Stimulated activated CD8-positive, alpha-beta memory T cell treated with anti-CD3 and anti-CD28 coated beads, Interleukin-15, amount 100 ng/mL, for 48 hours (primary cell): ENCODE measurements at places on chromosomes 7 and 10.
A peak's percentile ranks its signal among the peaks of the same experiment; 100 is the strongest.

DNA sequence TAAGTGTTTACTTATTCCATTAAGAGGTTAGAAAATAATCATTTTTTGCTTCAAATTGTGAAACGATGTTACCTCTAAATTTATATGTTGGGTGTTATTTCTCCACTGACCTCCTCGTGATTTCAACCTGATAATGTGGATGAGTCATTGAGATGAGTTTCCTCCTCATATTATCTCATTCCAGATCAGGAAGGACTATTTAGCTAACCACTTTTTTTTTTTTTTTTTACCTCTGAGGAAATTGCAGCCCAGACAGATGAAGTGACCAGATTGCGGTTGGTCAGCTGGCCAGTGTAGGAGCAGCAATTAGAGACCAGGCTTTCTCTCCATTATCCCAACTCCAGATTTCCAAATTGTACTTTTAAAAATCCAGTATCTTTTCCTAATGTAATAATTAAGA is 248.7 kb downstream of the FZD1 start:
- DNase-seq: no peak

- DNase-seq: no peak
These were observed 293.2 kb downstream of the GRID1 start for GRCh38 chr10:86073199-86073977.

DNA sequence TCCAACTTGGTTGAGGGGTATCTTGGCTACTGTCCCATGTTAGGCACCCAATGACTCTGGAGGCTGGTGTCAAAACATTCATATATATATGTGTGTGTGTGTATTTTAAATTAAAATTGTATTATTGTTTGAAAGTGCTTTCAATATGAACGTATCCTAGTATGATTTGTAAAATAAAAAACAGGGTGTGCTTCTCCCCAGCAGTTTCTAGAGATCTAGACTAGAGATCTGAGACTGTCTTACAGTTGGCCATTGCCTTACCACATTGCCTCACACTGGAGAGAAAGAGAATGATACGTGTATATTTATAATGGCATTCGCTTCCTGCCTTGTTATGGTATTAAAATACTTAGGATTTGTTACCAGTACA is 1.2 kb downstream of the BAG3 start:
- no peak for DNase-seq

DNA sequence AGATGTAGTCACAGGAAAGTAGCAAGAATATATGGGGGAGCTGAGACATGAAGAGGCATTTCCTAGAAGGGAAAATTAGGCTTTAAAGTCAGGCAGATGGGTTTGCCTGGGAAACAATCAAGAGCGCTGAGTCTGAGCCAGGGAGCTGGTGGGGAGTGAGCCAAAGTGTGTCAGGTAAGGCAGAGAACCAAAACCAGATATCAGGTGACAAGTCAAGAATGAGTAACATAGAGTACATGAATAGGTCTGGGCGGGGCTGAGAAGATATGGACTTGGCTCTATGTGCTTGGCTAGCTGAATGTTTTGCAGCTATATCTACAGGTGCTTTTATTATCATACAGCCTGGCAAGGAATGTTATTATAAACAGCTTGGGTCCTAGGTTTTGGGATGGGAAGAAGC is 49.3 kb downstream of the GPR141 start:
- no peak for DNase-seq

- no peak for DNase-seq
These were observed 26.5 kb upstream of the RHOBTB1 start for GRCh38 chr10:60970526-60970925.

DNA sequence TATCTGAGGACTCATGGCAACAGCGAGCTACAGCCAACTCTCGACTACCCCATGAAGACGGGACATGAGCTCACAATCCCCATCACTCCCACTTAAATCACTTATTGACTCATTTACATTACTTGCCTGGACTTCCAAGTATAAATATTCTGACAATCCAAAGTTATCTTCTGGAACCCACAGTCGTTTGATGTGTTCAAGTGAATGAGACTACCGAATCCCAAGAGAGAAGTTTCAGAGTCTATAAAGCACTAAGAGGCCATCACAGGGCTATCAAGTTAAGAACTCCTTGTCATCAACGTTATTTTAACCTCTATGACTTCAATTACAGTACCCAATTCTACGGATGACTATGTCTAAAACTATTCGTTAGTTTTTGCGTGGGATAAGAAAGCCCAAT is 11.5 kb upstream of the ANAPC16 start:
- DNase-seq: no peak

- no peak for DNase-seq
These were observed 38.2 kb upstream of the BET1 start for GRCh38 chr7:94042381-94042780.

DNA sequence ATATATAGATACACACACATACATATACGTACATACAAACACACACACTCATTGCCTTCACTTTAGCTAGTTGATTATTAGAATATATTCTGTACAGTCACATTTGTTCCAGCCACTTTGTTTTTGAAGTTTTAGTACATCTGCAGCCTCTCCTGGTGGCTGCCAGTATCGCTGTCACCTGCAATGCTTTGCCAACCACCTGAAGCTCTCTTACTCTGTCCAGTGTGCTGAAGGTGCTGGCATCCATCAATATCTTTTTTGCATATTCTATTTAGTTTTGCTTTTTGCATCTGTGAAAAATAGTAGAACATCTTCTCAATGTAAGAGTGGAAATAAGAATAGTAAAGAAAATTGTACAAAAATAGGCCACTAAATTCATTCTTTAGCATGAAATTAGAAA is 388.6 kb downstream of the EXOC4 start:
- no peak for DNase-seq

DNA sequence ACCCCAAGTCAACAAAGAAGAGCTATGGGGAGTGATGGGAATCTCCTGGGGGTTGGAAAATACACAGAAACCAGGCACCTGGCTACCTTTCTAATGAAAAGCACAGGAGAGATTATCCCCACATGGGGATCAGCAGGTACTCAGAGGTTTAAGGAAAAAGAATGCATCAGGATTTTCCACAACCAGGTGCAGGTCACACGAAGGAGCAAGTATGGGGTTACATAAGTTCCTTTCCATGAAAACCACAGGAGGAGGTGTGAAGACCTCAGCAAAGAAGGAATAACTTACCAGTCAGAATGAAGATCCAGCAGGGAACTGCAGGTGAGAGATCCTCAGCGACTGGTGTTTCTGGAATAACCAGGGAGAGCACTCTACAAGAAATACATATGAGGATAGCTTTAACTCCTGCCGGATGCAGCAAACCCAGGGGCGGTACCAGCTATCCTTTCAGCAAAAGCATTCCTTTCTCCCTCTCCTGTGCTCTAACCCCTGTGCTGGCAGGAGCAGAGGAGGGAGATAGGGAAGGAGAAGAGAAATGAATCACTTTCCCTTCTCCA is 116.7 kb upstream of the TMEM106B start:
- DNase-seq: no peak

- DNase-seq: no peak
These were observed 165.1 kb downstream of the TNS3 start for GRCh38 chr7:47416492-47417480.

GRCh38 chr10:128950159-128950915 is 516.7 kb upstream of the MGMT start:
- DNase-seq: no peak

- no peak for DNase-seq
These were observed 116.2 kb upstream of the LAMB4 start for GRCh38 chr7:108246227-108246837.

- DNase-seq: no peak
These were observed 425.9 kb downstream of the LRMDA start for GRCh38 chr10:75857269-75857846.

DNA sequence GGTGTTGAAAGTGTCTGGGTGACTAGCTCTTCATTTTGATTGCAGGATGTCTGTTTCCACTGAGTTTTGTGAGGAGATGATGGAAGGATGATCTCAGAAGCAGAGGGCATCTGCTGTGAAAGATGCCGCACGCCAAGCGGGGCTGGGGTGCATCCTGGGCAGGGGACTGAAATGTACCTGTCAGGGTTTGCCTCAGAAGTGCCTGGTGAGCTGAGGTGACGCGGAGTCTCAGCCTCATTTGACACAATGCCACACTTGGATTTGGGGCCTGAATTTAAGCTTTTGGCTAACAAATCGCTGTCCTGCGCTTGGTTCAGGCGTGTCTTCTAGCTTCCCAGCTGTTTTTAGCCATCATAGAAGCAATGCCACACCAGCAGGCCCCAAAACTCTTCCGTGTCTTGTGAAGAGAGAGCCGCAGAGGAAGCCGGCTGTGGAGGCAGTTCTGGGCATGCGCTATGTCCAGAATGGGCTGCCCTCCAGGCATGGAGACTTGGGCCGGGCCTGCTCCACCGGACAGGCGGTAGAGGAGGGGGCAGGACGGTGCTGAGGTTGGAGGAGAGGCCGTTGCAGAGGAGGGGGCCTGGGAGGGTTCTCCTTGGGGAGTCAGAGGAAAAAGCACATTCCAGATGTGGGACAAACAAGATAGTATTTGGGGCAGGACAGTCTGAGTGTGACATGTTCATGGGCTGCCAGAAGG is 31.2 kb downstream of the WDR86 start:
- DNase-seq: no peak

DNA sequence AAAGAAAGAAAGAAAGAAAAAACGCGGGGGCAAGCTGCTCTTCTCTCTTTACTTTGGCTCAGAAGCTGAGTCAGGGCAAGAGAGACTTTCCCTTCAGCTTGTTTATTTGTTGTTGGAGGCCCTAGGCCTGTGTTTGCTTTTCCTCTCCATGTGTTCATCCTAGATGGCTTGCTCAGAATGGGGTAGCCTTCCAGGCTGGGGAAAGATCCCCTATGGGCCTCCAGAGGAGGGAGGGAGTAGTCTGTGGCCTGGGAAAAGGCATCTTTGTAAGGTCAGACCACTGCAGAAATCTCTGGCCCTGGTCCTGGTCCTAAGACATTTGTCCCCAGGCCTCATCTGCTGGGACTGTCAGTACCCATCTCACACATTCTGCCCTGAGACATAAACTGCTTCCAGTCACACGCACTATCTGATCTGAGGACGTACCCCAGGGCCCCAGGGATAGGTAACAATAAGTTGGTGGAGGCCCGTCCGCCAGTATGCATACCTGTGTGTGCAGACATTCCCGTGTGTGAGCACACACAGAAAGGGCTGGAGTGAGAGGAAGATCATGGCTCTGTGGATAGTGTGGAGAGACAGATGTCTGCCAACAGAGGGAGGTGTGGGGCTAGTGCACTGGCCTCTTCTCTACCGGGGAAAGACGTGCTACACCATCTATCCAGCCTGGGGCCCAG is 4.9 kb upstream of the SCD start:
- DNase-seq: peak; percentile 16

DNA sequence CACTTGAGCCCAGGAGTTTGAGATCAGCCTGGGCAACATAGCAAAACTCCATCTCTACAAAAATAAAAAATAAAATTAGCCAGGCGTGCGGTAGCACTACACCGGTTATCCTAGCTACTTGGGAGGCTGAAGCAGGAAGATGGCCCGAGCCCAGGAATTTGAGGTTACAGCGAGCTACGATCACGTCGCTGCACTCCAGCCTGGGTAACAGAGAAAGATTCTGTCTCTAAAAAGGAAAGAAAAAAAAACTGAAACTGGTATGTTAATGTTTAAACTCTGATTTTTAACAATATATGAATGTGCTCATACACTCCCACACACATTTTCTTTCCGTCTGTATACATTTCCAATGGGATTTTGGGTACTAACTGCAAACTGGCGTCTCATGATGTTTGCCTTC is 140.6 kb upstream of the KMT2E start:
- no peak for DNase-seq

DNA sequence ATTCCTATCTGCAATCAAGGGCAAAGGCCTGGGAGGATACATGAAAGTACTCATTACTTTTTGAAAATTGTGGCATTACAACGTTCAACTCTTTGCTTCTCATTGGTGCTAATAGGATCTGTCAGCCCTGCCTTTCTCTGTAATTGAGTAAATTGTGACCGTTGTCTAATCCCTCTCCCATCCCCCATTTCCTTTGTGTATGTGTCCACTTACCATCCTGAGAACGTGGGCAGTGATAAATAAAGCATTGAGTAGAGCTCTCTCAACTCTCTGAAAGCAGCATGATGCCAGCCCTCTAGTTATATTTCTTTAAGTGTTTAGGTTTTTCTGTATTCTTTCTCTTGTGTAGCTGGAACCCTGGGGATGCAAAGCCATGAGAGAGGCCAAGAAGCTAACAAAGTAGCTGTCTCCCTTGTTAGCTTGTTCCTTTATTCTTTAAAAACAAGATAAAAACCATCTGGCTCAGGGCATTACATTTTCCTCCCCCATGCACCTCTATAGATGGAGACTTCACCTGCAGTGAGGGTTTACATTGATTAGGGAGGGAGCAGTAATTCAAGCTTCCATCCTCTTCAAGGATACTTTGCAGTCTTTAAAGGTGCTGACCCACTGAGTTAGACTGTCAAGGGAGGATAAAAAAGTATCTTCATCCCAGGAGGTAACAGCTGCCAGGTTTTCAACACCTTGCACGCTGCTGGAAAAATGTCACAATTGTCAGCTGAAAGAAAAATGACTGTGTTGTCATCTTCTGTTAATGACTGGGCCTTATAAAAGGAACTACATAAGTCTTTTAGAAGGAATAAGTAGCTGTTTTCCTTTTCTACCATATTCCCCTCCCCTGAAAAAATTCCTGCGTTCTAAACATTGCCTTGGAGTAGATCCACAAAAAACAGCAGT is 112.3 kb downstream of the BTRC start:
- no peak for DNase-seq

- DNase-seq: no peak
These were observed 53.9 kb upstream of the CAV2 start for GRCh38 chr7:116445447-116446211.

GRCh38 chr7:19144661-19145433 is at the start of gene FERD3L:
TSS of gene FERD3L (minus strand) at chr7:19145421. CDS start at chr7:19145362, 59 bp downstream.
- DNase-seq: no peak

DNA sequence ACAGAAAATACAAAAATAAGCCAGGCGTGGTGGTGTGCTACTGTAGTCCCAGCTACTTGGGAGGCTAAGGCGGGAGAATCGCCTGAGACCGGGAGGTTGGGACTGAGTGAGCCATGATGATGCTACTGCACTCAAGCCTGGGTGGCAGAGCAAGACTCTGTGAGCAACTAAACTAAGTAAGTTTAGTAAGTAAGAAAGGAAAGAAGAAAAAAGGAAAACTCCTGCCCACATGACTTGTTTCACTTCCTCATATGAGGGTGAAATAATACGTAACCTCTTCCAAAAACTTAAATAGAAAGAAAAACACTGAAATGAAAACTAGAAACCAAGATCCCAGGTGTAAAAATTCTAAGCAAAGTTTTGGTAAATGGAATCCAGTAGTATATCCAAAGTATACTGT is 79.6 kb downstream of the LARP4B start:
- no peak for DNase-seq
